ENCODE measurements at places on chromosomes 16 and 17. TPM values are rescaled to one million over a fixed set of nuclear protein-coding genes. Genes with fewer than 3 reads are reported as not detected.
A peak's percentile ranks its signal among the peaks of the same experiment; 100 is the strongest.

Gene TRPV2
- 1.3 TPM for total RNA-seq

DNA sequence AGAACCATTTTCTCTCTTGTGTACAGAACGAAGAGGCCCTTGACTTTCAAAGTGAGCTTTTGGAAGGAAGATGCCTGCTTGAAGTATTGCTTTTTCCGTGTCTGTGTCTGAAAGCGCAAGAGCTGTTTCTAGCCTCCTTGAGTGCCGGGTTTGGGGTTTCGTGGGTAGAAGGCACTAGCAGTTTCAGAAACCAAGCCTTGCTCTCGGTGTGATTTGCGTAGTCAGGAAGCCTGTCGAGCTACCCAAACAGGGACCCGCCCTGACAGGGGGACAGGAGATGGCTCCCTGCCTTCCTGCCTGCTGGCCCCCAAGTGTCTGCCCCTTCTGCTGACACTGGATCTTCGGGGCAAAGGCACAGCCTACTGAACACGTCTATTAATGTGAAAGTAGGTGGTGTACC, 322.0 kb downstream of the MAF start:
- no peak for DNase-seq

Gene HOXB5
- 2.3 TPM for total RNA-seq

Gene PALB2
- total RNA-seq = 26.6 TPM

DNA sequence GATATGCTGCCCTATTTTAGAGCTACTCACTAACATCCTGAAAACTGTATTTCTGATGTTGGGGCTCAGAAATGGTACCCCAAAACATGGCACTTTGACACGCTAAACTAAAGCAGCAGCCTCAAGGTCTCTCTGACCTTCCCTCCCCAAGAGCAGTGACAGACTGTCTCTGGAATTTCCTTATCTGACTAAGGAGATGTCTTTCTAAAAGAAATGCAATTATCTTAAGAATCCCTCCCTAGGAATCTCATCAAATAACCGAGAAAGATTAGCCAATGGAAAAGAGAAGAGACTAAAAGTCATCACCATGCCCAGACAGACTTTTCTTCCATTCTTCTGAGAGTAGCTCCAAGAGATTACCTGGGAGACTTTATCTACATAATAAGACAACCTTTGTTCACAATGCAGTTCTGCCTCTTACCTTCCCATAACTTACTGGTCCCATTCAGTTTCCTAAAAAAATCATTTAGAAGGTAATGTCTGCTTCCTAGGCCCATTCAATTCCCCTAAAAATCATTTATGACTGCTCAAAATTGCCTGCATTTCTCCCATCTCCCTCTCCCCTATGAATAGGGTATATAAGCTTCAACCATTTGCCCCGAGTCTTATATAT, 123.9 kb downstream of the CPPED1 start:
- no peak for DNase-seq

Gene KRTAP3-2
- total RNA-seq = not detected

DNA sequence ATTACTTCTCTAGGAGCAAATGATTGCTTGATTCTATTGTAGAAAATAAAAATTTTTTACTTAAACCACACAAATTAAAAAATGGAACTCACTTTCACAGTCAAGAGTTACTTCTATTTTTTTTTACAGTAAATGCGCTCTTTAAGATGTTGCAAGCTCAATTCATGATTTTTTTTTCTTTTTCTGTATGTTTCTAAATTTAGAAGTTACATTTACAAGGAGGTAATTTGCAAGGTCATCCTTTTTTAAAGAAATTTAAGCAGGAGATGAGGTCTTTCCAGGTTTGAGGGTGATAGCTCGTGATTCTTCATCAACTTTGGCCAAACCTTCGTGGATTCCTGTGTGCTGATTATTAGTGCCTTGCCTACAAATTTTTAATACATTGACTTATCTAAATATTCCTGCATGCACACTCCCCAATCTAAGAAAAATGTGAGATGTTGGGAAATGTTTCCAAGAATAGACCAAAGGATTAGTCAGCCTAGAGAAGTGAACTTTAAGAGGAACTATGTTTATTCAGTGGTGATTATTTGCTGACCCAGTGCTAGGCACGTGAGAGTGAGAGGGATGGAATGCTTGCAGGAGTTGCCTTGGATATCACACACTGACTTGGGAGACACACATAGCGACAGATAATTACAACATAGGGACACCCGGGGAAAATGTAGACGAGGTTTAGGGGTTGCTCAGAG, 429.8 kb downstream of the MAF start:
- DNase-seq = no peak

- DNase-seq = no peak
These were observed 31.5 kb downstream of the ZFHX3 start for GRCh38 chr16:73016488-73016830.

DNA sequence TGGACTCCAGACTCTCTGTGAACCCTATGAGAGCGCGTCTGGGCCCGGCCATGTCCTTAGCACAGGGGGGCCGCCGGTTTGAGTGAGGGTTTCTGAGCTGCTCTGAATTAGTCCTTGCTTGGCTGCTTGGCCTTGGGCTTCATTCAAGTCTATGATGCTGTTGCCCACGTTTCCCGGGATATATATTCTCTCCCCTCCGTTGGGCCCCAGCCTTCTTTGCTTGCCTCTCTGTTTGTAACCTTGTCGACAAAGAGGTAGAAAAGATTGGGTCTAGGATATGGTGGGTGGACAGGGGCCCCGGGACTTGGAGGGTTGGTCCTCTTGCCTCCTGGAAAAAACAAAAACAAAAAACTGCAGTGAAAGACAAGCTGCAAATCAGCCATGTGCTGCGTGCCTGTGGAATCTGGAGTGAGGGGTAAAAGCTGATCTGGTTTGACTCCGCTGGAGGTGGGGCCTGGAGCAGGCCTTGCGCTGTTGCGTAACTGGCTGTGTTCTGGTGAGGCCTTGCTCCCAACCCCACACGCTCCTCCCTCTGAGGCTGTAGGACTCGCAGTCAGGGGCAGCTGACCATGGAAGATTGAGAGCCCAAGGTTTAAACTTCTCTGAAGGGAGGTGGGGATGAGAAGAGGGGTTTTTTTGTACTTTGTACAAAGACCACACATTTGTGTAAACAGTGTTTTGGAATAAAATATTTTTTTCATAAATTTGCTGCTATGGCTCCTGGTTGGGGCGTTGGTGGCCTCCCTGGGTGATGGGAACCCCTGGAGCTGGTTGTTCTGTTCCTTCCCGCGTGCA, 23.1 kb downstream of the STAT5A start:
- no peak for DNase-seq

- no peak for DNase-seq
These were observed 2.0 kb upstream of the RDM1 start for GRCh38 chr17:35932586-35932985.

DNA sequence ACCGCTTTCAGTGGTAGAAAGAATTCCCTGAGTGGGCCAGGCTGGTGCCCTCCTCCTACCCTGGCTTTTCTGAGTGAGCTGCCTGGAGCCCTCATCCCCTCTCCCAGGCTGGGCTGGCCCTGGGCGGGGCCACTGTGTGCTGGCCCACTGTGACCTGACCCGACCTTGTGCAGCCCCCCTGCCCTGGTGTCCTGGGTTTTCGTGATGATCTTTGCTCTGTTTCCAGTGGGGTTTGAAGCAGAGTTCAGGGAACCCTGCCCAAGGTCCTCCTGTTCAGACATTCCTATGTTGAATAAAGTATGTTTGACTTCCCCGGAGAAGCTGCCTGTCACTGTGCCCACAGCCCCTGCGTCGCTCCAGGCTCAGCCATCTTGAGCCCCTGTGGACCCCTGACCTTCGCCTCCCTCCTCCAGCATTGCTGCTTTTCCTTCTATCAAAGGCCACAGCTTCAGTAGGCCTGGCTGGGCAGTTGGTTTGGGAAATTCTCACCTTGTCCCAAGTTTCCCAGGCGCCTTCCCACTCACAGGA, 13.7 kb upstream of the NAGLU start:
- no peak for DNase-seq

Gene PRSS22
- total RNA-seq = not detected

GRCh38 chr16:74111456-74111982, 185.1 kb upstream of the PSMD7 start:
- no peak for DNase-seq

Gene MSL1
- 147 TPM for total RNA-seq

GRCh38 chr17:44258811-44259351, 9.1 kb downstream of the SLC4A1 start:
- no peak for DNase-seq

- DNase-seq = peak; percentile 19
These were observed 763 bp downstream of the ZKSCAN2 start for GRCh38 chr16:25256695-25257469.

Gene TOM1L1
- total RNA-seq = 27.8 TPM

Gene CDH1
- 1.1 TPM for total RNA-seq

DNA sequence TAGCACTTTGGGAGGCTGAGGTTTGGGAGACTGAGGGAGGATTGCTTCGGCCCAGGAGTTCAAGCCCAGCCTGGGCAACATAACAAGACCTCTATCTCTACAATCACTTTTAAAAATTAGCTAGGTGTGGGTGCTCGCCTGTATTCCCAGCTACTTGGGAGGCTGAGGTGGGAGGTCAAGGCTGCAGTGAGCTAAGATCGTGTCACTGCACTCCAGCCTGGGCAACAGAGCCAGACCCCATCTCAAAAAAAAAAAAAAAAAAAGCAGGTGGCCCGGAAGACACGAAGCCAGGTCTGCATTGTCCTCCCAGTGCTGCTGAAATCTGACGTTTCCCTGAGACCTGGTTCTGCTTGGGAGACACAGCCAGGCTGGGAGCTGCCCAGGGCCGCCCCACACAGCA, 18.8 kb upstream of the TIMP2 start:
- no peak for DNase-seq

- no peak for DNase-seq
These were observed 492.6 kb downstream of the GRIN2A start for GRCh38 chr16:9689597-9689996.

GRCh38 chr17:3594051-3594800, 15.0 kb downstream of the TRPV1 start:
- no peak for DNase-seq

Measured in neural crest cell (in vitro differentiated cells).